ENCODE measurements at places on chromosomes 13 and 19.

- no peak for DNase-seq
Observed at GRCh38 chr13:30895773-30896172, 10.3 kb upstream of the MEDAG start.

GRCh38 chr19:45643927-45644771 lies 5.0 kb upstream of the EML2 start:
- DNase-seq: no peak

DNA sequence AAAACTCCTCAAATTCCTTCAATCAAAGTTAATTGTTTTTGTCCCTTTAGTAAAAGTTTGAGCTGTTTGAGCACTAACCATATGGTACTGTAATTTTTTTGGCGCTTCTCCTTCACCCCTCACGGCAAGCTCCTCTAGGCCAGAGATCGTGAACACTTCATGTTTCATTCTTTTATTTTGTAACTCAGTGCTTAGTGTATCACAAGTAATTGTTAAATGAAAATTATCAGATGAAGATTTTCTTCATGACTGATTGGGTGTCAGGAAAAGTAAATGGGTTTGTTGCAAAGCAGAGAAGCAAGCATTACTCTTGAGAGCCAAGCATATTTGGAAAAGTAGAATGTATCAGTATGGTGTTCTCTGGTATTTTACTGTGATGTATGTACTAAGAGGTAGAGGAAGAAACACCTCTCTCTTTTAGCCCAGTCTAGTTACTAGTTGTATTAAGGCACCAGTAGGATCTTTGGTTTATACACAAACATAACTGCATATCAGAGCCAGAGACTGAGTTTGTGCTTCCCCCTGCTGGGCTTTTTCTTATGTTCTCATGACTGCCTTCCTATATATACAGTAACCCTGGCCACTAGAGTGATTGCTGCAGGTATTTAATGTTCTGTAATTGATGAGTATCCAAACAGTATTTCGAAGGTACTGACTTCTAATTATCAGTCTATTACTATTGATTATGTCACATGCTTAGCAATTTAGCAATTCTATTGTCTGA lies 202.3 kb upstream of the KLHL1 start:
- peak; percentile 28 for DNase-seq

GRCh38 chr19:39705578-39706188 lies 1.4 kb downstream of the LGALS14 start:
- no peak for DNase-seq

- no peak for DNase-seq
Observed at GRCh38 chr19:42494321-42494720, 34.0 kb downstream of the CEACAM1 start.

DNA sequence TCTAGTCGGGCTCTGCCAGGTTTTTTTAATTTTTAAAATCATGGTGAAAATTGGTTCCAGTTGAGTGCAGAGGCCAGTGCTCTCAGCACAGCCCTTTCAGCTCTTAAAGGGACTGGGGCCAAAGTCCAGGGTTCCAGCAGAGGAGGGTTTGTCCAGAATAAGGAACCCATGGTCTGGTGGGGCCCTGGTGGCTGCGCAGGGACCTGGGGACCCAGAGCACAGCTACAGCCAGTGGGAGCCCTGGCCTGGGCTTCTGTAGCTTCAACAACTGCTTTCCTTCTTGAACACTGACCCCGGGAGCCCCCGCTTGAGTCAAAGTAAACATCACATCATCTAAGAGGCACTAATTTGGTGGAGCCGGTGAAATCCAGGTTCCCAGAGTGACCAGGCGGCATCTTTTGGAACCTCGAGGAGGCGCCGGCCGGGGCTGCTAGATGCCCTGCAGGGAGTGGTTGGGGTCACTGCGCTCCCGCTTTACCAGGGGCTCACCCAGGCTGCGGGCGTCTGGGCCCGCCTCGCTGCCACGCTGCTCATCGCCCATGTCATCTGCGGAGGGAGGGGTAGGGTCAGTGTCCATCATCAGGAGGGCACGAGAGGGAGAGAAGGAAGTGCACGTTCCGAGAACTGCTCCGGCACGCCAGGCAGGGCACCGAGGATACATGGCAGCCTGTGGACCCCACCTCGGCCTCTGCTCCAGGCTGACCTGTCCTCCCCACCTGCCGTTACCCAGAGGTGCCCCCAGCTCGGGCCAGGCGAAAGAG lies 16.6 kb upstream of the RANBP3 start:
- no peak for DNase-seq

DNA sequence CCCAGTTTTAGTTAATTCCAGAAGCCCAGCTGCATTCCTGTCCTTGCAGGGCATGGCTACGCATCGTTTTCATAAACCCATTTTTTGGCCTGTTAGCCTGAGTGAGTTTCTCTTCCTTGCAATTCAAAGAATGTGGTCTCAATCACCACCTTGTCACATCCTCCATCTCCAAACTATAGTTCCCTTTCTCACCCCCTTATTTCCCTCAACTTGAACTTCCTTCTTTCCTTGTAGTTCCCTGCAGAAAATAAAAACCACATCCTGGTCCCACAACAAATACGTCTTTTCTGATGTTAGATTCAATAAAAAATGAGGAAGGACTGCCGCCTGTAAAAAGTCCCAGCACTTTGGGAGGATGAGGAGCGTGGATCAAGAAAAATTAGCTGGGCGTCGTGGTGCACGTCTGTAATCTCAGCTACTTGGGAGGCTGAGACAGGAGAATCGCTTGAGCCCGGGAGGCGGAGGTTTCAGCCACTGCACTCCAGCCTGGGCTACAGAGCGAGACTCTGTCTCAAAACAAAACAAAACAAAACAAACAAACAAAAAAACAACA lies 13.2 kb downstream of the ADGRE3 start:
- no peak for DNase-seq

DNA sequence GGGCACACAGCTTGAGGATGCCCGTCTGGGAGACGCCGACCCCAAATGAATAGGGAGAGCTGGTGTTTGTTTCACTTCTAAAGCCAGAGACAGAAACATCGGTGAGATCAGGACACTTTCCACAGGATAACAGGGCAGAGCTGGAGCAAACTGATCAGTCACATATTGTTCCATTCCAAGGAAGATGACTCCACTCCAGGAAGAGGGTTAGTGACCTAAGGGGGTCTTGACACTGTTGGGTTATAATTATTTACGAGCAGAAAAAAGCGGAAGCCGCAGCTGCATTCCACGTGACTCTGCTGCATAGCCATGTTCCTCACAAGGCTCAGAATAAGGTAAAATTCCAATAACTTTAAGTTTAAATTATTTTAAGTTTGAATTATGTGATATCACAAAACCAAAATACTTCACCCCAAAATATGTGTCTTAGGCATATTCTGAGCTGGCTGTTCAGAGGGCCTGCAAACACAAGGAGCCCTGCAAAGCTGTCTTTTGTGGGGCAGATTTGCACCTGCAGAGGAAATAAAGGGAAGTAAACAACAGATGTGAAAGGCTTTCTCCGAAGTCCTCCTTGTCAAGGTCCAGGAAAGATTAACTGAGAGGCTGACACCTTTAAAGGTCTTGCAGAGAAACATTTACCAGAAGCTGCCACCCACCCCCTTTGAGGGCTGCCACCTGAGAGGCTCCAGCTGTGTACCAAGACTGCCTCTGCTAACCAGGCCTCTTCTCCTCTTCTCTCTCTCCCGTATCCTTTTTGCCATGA lies 819.2 kb downstream of the UQCRFS1 start:
- no peak for DNase-seq

DNA sequence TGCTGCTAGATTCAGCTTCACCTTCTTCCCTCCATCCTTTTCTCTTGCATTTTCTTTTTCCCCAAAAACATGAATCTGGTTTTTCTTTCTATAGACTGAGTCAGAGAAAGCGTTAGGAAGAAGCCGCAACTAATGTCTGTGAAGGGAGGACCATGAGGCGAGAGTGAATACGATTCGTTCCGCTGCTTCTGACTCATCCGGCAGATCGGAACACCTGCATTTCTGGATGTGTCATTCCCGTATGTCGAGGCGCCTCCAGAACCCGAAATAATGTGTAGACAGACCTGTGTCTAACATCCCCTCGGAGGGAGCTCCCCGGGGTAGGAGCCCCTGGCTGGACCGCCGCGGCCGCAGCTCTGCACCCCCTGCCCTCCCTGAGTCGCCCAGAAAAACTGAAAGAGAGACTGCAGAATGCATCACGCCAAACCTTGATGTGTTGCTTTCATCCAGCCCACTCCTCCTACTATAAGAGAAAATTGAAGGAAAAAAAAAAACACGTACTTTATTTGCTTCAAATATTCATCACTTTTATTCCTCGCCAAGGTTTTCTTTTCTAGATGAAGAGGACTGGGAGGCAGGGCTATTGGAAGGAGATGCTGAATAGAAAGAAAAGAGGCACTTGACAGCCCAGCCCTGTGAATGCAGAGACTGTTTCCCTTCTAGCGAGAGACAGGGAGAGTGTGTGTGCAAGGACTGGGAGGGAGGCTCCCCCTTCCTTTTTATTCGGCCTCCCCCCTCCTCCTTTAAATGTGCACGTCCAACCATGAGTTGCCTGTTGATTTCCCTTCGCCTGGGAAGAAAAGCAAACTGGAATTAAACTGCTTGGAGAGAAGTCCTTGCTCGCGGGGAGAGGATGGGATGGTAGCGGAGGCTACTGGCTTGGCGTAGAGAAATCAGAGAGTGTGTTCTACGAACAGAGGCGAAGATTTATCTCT lies 616 bp upstream of the PCDH17 start:
- no peak for DNase-seq

GRCh38 chr13:93549326-93550005 lies 322.9 kb downstream of the GPC6 start:
- DNase-seq: no peak

- DNase-seq: no peak
Observed at GRCh38 chr19:55623561-55623960, 805 bp downstream of the ZNF784 start.

GRCh38 chr13:23856008-23856750 lies 33.0 kb downstream of the MIPEP start:
- DNase-seq: no peak

DNA sequence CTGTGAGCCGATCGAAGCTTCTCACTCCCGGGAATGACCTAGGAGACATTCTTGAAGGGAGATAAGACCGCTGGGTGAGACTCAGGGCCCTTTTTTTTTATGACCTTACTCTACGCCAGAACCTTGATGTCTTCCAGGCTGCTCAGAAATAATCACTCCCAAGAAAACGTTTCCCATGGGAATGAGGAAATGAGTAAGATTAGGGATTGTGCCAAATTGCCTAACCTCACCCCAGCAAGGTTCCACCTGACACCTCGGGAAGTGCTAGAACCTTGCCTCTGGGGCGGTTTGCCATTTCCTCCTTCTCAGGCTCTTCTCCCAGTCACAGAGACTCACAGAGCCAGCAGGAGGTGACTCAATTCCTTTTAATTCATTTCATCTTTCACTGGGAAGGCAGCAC lies 2.3 kb downstream of the SLC46A3 start:
- no peak for DNase-seq

GRCh38 chr19:31960474-31960873 lies 384.9 kb upstream of the ZNF507 start:
- no peak for DNase-seq

DNA sequence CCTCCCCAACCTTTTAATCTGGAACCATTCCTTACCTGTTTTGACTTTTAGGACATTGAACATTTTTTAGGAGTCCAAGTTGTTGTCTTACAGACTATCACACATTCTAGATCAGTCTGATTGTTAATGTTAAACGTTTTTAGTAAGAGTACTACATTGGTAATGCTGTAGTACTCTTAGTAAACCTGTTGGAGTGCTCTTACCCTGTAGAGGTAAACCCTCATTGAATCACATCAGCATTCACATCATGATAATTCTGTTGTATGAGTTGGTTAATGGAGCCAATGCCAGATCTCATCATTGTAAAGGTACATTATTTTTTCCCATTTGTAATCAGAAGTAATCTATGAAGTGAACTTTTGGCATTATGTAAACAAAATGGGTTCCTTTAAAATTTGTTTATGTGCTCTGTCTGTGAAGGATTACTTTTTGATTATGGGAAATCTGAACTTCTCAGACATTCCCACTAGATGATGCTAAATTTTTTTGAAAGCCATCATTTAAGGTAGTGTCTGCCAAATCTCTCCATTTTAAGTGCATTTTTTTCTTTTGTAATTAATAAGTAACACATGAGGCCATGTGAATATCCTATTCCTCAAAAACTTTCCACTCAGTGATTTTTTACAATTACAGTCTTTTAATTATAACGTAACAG lies 55.2 kb downstream of the VWA8 start:
- peak; percentile 9 for DNase-seq

GRCh38 chr13:19591864-19592263 lies 30.5 kb upstream of the TPTE2 start:
- no peak for DNase-seq

DNA sequence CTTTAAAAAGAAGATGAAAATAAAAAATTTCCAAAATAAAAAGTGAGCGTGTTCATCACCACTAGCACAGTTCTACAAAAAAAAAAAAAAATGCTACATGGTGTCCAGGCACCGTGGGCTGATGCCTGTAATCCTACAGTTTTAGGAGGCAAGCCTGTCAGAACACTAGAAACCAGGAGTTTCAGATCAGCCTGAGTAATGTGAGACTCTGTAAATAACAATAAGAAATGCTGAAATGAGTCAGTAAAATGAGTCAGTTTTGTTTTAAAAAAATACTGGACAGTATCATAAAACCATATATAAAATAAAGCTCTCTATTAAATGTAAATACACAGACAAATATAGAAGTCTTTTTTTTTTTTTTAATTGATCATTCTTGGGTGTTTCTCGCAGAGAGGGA lies 30.0 kb downstream of the ZNF91 start:
- DNase-seq: no peak

DNA sequence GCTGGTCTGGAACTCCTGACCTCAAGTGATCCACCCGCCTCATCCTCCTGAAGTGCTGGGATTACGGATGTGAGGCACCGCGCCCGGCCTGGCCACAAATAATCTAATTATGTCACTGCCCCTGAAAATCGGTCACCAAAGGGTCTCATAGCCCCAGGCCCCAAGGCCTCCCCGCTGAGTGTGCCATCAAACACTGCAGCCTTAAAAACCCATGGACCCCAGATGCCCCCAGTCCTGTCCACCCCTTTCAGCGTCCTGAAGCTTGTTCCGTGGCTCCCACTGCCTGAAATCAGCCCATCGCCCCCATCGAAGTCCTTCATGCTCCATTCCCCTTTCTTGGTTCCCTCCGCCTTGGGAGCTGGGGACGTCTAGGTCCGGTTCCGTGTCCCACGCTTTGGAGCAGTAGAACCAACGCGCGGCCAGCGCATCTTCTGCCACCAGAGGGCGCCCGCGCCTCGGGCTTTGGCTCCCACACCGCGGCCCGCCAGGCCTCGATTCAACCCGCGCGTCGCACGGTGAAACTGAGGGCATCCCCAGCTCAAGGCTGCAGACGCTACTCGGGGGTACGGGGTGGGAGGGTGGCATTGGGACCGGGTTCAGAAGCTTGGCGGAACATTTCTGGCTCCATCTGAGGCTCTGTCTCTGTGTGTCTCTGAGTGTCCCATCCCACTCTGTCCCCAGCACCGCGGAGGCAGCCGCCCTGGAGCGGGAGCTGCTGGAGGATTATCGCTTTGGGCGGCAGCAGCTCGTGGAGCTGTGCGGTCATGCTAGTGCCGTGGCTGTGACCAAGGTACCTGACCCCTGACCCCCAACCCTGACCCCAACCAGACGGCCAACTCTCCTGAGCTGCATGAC lies 3.5 kb downstream of the YJEFN3 start:
- peak; percentile 44 for DNase-seq

DNA sequence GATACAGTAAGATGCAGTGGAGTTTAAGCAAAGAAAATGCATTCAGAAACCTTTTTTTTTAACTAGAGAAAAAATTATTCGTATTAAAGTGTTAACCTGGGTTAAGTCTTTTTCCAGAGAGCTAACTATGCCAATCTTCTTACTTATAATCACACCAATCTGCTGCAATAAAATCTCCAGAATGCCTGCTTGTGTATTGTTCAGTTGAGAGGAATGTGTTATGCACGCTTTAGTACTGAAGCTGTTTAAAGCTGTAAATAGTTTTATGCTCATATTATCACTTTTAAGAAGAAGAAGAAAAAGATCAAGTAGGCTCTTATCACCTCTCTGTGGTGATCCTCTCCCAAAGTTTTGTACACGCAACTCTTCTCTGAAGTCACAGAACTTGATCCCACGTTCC lies 528.7 kb downstream of the RFC3 start:
- DNase-seq: no peak

All from NCI-H446 (cell line).